ENCODE measurements at places on chromosomes 12 and 14. TPM values are rescaled to one million over a fixed set of nuclear protein-coding genes. Genes with fewer than 3 reads are reported as not detected.

Gene AQP2
- 339 TPM for total RNA-seq

Gene KRT72
- total RNA-seq: not detected

Gene CEBPE
- 1.1 TPM for total RNA-seq

Gene REP15
- 1.6 TPM for total RNA-seq

Gene SSPN
- total RNA-seq: 46.1 TPM

Gene SLC35F4
- total RNA-seq: 1.2 TPM

Gene EEF1AKMT3
- total RNA-seq: 11.1 TPM

Gene AKAP3
- 1.8 TPM for total RNA-seq

Gene PTGES3
- 129 TPM for total RNA-seq

Gene KRT79
- not detected for total RNA-seq

Gene LEMD3
- 62.0 TPM for total RNA-seq

Gene IFI27L1
- 10.0 TPM for total RNA-seq

Gene LRP1
- total RNA-seq: 199 TPM

Gene IQSEC3
- total RNA-seq: 2.9 TPM

Gene ARHGEF25
- total RNA-seq: 29.2 TPM

Gene KRT85
- total RNA-seq: not detected

Gene VRTN
- total RNA-seq: not detected

Gene CSRP2
- 55.2 TPM for total RNA-seq

Gene FAR2
- total RNA-seq: 24.6 TPM

Gene PLEKHD1
- total RNA-seq: 4.3 TPM

Gene AMIGO2
- 18.5 TPM for total RNA-seq

Gene CCER1
- total RNA-seq: not detected

Gene GYS2
- total RNA-seq: not detected

Gene CIDEB
- total RNA-seq: 13.8 TPM
